ENCODE measurements at places on chromosomes 6 and 20. TPM values are rescaled to one million over a fixed set of nuclear protein-coding genes. Genes with fewer than 3 reads are reported as not detected.

The TBXT gene
- not detected for total RNA-seq

The SYNDIG1 gene
- total RNA-seq: 1.6 TPM

The HECA gene
- total RNA-seq: 36.3 TPM

The ADGRF4 gene
- 2.7 TPM for total RNA-seq

- no peak for DNase-seq
These were observed 250.4 kb downstream of the NKAIN2 start for GRCh38 chr6:124054034-124054433.

DNA sequence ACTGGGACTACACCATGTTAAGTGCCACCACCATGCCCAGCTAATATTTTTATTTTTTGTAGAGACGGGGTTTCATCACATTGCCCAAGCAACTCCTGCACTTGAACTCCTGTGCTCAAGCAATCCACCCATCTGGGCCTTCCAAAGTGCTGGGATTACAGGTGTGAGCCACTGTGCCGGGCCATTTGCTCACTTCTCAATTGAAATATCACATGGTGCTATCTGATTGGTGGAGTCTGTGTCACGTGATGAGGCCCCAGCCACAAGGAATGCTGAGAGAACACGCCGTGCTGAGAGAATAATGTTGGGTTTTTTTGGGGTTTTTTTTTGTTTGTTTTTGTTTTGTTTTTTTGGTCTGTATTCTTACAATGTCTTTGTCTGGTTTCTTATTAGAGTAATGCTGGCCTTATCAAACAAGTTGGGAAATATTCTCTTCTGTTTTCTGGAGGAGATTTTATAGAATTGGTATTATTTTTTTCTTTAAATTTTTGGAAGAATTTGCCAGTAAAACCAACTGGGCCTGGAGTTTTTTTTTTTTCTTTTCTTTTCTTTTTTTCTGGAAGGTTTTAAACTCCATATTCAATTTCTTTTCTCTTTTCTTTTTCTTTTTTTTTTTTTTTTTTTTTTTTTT is 183.2 kb upstream of the KCNG1 start:
- no peak for DNase-seq

DNA sequence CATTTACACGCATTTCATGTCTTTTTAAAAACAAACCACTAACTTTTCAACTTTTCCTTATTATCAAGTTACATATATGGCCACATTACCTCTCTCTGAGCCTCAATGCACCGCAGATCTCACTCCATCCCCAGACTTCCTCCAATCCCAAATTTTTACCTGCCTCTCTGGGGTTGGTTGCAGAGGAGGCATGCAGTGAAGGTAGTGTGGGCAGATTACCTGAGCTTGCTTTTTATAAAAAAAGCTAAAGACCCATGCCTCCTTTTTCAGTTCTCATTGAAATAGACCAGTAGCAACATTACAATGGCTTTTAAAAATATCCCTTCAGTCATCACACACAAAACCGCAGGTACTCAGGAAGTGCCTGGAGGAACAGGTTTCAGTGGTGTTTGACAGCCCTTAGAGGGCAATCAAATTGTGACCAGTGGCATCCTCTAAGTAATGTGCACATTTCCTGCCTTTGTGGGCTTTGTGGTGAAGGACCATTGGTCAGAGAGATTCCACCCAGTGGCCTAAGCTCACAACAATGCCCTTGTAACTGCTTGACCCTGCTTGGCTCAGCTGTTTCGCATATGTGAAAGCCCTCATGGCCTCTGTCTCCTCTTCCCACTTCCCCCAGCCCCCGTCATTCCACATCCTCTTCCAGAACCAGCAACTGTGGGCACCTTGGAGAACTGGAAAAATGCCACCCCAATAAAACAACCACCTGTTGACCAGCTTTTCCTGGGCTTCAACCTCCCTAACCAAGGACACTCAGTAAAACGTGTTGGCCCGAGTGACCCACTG is 30.2 kb upstream of the IL17A start:
- DNase-seq: no peak

DNA sequence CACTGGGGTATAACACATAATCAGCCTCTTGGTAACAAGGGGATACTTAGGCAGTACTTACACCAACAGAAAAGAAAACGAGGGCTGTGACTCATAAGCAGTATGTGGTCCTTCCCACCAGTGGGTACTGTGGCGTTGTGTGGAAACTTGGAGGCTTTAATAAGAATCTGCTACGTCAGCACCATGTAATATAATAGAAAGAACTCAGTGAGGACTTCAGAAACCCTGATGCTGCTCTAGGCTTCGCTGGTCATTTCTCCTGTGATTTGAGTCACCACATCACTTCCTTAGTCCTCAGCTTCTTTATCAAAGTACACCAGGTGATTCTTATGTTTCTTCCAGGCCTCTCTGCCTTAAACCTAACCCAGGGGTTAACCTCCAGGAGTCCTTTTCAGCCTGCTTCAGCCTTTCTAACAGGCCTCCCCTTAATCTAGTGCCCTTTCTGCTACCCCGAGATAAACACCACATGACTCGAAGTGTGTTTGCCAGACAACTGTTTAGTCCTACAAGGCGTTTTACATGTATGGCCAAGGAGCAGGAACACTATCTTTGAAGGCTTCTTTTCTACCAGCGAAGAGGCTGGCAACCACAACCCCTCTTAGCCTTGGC is 68.5 kb downstream of the FYN start:
- peak; percentile 91 for DNase-seq

Data from fibroblast of the aortic adventitia (primary cell).